Activated CD4-positive, alpha-beta T cell treated with anti-CD3 and anti-CD28 coated beads, Interleukin-2, amount 10 ng/mL, durations not matched to agents 24 days and 14 days (primary cell): ENCODE measurements at places on chromosomes 2 and 18.
A peak's percentile ranks its signal among the peaks of the same experiment; 100 is the strongest.

GRCh38 chr2:128601298-128602037 is 282.8 kb upstream of the HS6ST1 start:
- no peak for DNase-seq

DNA sequence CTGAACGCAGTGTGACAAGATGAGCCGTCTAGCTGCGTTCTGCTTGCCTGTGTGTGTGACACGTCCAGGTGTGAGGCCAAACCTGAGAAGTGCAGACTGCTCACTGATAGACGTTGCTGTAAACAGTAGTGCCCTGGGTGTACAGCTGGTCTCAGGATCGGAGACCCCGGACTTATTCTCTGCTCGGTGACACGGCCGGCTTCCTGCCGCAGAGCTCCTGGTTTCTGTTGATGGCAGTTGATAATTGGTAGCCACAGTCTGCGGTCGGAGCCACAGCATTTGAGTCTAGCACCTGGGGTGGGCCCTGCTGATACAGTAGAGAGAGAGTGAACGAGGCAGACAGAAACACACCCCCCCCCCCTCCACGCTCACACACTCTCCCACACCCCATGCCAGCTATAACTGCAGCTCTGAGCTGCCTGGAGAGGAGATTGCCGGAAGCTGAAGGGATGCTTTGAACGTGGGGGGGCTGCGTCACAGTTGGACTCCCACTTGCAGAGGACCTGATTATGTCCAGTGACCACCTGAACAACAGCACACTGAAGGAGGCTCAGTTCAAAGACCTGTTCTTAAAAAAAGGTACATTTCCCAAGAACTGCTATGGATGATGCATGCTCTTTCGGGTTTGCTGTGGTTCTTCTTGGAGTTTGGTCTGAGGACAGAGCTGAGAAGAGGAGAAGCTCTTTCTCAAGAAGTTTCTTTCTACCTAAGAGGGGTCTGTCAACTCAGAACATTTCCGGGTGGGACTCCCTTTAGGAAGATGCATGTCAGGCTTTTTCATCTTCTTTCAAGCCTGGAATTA is 114.0 kb downstream of the FAM210A start:
- DNase-seq = peak; percentile 91

DNA sequence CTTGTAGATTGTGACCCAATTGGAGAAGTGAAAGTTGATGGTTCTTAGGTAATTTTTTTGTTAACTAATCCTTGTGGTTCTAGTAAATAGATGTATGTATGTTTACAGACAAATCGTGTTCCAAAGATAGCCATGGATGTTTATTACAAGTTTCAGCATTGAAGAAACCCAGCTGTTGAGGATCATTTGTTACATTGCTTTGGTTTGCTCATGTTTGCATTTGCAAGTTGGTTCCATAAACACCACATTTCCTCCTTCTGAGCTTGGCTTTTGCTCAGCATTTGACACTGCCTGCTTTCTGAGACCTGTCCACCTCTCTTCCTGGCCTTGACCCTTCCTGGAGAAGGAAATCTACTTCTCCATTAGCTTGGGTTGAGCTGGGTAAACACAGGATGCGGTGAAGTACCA is 1.8 kb upstream of the CCDC68 start:
- DNase-seq = no peak

- peak; percentile 59 for DNase-seq
These were observed 1417.6 kb upstream of the CDH2 start for GRCh38 chr18:29594493-29594892.

DNA sequence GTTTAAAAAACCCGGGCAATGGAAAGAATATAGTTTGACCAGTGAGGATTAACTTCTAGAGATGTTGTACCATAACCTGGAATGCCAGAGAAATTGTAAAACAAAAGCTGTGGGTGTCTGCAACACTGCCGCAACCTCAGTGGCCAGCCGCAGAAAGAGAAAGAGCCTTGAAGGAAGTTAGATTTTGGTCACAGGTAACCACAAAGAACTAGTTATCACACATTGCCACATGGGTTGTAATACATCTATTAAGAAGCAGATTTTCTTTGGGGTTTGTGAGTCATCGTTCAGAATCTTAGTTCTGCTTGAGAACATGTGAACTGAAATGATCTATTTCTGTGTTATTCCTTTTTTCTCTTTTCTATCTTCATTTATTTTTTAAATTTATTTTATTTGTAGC is 222.9 kb upstream of the AGAP1 start:
- peak; percentile 77 for DNase-seq
